Fibroblast of skin of right quadriceps (primary cell): ENCODE measurements at places on chromosomes 6 and 20.

DNA sequence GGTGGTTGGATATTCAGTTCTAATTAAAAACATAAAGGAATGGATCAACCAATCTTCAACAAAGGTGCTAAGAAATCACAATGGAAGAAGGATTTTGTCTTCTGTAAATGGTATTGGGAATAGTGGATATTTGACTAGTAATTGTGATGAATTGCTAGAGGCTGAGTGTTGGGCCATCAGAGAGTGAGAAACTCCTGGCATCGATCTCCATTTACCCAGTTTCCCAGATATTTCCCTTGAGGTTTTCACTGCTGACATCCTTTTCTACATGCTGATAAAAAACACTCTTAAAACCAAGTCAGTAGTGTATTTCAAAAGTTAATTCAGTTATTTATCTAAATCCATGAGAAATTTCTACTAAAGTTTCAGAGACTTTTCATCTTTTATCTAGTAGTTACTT lies 40.4 kb upstream of the COL10A1 start:
- no peak for DNase-seq

DNA sequence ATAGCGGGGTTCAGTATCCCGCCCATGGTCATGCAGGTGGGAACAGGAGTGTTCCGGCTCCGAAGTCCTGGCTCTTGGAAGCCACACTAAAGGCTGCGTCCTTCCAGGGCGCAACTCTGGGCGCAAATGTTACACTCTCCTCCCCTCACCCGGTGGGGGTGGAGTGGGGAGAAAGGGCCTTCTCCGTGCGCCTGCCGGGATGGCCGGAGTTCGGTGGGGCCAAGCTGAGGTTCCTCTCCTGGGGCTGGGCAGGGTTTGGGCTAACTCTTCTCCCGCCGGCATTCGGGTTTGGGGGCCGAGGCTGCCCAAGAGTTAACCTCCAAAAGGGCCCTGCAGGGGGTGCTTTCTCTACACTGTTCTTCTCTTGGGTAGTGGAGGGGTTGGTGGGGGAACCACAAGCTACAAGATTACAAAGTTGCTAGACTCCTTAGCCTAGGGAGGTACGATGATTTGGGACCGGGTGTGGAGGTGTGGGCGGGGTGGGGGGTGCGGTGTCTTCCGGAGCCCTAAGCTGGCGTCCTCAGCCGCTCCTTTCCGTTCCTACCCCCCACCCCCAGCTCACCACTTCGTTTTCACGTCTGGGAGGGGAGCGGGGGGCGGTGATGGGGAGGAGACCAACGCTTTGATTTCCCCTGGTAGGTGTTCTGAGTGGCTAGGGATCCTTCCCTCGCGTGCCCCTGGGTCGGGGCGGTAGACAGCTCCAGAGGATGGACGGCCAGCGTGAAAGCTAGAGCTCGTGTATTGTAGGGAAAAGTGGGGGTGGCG lies 12.3 kb downstream of the NRN1 start:
- DNase-seq, result no peak

- DNase-seq, result peak; percentile 59
These were observed 424.6 kb upstream of the PTCHD4 start for GRCh38 chr6:48535582-48536009.

DNA sequence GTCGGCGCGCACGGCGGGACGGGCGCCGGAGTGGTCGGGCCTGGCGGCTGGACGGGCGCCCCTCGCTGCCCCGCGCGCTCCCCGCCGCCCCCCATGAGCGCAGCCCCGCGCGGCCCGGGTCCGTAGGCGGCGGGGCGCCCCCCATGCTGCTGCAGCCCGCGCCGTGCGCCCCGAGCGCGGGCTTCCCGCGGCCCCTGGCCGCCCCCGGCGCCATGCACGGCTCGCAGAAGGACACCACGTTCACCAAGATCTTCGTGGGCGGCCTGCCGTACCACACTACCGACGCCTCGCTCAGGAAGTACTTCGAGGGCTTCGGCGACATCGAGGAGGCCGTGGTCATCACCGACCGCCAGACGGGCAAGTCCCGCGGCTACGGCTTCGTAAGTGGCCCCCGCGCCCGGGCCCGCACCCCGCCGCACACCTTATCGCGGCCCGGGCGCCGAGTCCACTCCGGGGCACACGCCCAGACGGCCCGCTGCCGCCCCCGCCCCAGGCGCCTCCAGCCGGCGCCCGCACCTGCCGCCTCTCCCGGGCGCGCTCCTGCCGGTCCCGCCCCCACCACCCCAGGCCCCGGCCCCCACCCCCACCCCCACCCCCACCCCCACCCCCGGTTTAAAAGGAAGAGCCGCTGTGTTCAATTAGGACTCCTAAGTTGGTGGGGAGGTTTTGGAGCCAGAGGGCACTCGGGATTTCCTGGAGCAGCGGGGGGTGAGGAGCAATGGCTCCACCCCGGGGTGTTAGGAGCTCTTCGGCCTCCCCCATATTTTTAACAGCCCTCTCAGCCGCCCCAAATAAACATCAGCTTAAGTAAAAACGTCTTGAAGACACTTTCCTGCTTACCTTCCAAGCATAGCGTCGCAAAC lies 474 bp downstream of the RBM38 start:
- DNase-seq, result no peak

- no peak for DNase-seq
These were observed 74.3 kb upstream of the MLN start for GRCh38 chr6:33877982-33878535.

- no peak for DNase-seq
These were observed 123.7 kb downstream of the TMEM200A start for GRCh38 chr6:130489514-130489913.
